ENCODE measurements at places on chromosomes 1 and 21.

GRCh38 chr1:87744763-87745162 is 416.1 kb downstream of the LMO4 start:
- no peak for DNase-seq

DNA sequence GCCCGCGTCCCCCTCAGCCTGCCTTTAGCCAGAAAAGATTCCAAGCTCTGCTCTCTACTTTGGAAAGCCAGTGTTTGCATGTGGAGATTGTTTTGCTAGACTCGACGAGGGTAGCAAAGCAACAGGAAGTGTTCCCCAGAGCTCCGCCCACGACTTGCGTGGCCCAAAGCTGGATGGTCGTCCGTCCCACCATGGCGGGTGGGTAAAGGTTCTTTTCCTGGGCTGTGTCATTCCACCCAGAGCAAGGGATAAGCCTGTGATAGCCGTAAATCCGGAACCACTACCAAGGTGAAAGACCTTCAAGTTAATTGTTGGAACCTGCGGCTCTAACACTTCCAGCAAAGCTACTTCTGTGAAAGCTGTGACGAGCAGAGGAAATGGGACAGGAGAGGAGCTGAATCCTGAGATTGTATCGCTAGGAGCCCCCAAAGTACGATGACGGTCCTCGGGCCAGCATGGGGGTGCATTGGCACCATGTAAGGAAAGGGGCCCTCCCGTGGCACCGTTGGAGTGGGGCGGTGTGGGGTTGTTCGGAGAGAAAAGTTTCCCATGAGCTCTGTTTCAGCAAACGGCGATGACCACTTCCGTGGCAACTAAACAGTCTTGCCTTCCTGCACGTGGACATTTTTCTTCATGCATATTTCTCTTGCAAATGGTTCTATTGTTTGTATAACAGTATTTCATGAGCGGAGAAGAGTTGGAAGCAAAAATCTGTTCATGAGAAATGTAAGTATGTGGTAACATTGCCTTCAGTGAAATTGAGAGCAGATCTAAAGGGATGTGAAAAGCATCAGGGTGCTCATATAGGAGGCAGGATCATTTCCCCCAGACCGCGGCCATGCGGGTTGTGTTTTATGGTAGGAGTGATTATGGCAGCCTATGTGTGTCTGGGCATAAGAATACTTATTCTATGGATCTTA is 8.4 kb downstream of the MX2 start:
- DNase-seq: no peak

DNA sequence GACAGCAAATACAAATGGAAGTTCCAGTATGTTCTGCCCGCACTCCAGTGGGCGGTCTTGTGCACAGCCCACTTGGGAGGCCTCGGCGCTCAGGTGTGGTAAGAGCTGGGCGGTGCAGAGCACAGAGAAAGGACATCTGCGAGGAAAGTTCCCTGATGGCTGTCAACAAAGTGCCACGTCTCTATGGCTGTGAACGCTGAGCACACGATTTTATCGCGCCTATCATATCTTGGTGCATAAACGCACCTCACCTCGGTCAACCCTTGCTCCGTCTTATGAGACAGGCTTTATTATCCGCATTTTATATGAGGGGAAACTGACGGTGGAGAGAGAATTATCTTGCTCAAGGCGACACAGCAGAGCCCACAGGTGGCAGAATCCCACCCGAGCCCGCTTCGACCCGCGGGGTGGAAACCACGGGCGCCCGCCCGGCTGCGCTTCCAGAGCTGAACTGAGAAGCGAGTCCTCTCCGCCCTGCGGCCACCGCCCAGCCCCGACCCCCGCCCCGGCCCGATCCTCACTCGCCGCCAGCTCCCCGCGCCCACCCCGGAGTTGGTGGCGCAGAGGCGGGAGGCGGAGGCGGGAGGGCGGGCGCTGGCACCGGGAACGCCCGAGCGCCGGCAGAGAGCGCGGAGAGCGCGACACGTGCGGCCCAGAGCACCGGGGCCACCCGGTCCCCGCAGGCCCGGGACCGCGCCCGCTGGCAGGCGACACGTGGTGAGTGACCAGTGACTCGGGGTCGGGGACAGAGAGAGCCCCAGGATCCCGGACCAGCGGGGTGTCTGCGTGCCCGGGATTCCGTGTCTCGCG is at the start of gene IL12RB2:
IL12RB2 (plus strand) TSS at position 623 of the 810 bp plus-strand sequence. CDS start 12,496 bp downstream, outside the sequence.
- DNase-seq: no peak

DNA sequence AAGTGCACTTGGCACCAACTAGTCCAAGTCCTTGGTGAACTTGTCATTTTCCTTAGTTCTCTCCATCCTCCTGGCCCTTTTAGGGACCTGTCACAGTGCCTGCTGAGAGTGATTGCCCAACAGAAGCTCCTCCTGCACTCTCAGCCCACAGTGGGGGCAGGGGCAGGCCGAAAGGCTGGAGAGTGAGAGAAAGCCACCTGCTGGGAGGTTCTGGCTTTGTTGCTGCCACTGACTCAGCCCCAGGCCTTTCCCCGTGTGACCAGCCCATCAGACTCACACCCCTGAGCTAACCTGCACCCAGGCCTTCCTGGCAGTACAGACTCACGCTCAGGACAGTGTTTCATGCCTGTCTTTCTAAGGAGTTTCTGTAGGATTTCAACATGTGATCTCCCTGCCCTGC is 17.1 kb upstream of the PROK1 start:
- DNase-seq: peak; percentile 67

DNA sequence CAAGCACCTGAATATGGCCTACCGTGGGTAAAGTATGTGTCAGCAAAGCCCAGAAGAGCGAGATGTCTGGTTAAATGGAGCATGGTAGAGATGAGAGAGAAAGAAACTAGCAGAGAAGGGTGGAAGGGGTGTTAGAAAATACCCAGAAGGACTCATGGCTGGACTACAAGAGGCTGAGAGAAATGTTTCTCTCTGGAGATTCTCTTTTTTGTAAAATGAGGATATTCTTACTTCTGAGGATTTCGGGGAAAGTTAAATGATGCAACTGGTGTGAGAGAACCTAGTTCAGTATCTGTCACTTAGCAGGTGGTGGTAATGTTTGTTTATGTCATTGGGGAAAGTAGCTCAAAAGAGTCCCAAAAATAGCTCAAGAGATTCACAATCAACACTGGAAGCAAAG is 7.2 kb upstream of the EPS15 start:
- no peak for DNase-seq

- DNase-seq: no peak
Observed at GRCh38 chr1:31689379-31689778, 14.4 kb downstream of the COL16A1 start.

Measured in RWPE1 (cell line).